ENCODE measurements at places on chromosomes 6 and 20. TPM values are rescaled to one million over a fixed set of nuclear protein-coding genes. Genes with fewer than 3 reads are reported as not detected.

The COL19A1 gene
- 1.4 TPM for polyA plus RNA-seq

The SLC26A8 gene
- polyA plus RNA-seq: 5.7 TPM

The LY86 gene
- 5.9 TPM for polyA plus RNA-seq

The PAK1IP1 gene
- 20.6 TPM for polyA plus RNA-seq

The ZBTB46 gene
- polyA plus RNA-seq: 13.0 TPM

The PROCR gene
- 17.8 TPM for polyA plus RNA-seq

The OPRM1 gene
- 2.5 TPM for polyA plus RNA-seq

The SOX4 gene
- polyA plus RNA-seq: 76.2 TPM

The ARMC12 gene
- polyA plus RNA-seq: 1.4 TPM

The IPCEF1 gene
- polyA plus RNA-seq: 7.0 TPM

The ULBP2 gene
- 1.7 TPM for polyA plus RNA-seq

The SMIM29 gene
- polyA plus RNA-seq: 68.0 TPM

The AURKA gene
- 9.6 TPM for polyA plus RNA-seq

The NKX2-4 gene
- not detected for polyA plus RNA-seq

The RBM24 gene
- 2.9 TPM for polyA plus RNA-seq

The SLC22A2 gene
- polyA plus RNA-seq: 6.0 TPM

The AIG1 gene
- polyA plus RNA-seq: 71.9 TPM

The POU5F1 gene
- polyA plus RNA-seq: 1.1 TPM

The GMPR gene
- 35.9 TPM for polyA plus RNA-seq

Measured in spinal cord (tissue), 10 donors.